ENCODE measurements at places on chromosomes 4 and X. TPM values are rescaled to one million over a fixed set of nuclear protein-coding genes. Genes with fewer than 3 reads are reported as not detected.

DNA sequence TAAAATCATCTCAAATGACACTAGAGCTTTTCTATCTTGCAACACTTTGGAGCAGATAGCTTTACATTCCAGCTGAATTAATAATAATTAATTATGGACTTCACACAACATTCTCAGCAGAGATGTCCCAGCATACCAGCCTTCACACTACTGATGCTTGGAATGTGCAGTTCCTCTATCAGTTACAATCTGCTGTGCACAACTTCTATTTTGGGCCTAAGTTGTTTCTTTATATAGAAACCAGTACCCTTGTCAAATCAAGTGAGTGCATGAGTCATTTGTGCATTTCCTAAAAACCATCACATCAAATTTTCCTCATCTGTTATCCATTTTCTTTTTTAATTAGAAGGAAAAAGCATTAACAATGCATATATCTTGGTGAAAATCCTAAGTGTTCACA, 8.8 kb upstream of the RASL11B start:
- no peak for DNase-seq
- peaks cover 10% of the 10 kb centered on the region for H3K27me3 ChIP-seq
- H3K27ac ChIP-seq: no peak overlapping the region

- DNase-seq: no peak
- H3K27me3 ChIP-seq: no peaks in the 10 kb centered on the region
- no peak overlapping the region for H3K27ac ChIP-seq
- H3K4me3 ChIP-seq: no peak overlapping the region
- no peaks in the 10 kb centered on the region for H3K4me1 ChIP-seq
- H3K36me3 ChIP-seq: no peaks in the 10 kb centered on the region
Measured at GRCh38 chr4:8727546-8728510, 135.3 kb downstream of the CPZ start.

- no peak for DNase-seq
- H3K27ac ChIP-seq: no peak overlapping the region
Measured at GRCh38 chr4:168674077-168674747, 177.4 kb downstream of the PALLD start.

DNA sequence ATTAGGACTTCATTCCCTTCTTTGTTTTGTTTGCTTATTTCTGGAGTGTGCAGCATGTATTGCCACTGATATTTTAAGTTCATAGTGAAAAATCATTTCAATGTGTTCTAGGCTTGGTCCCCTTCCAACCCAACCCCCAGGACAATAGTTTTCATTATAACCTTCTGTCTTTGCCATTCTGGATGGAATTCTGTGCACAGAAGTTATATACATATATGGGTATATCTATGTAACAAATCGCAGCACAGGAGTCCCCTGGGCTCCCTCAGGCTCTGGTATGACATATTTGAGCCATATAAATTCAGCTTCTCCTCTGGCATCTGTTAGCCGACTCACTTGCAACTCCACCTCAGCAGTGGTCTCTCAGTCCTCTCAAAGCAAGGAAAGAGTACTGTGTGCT, at the start of gene TNMD:
Gene TNMD, plus strand, starts transcription at position 326 of the 400 bp plus-strand sequence. CDS start 83 bp downstream, outside the sequence.
- no peaks in the 10 kb centered on the region for H3K36me3 ChIP-seq
- H3K4me3 ChIP-seq: no peak within 1 kb of the TSS

- DNase-seq: no peak
- H3K36me3 ChIP-seq: no peaks in the 10 kb centered on the region
- H3K27ac ChIP-seq: no peak overlapping the region
- H3K4me1 ChIP-seq: no peaks in the 10 kb centered on the region
- no peaks in the 10 kb centered on the region for H3K27me3 ChIP-seq
Measured at GRCh38 chr4:61335241-61335763, 135.2 kb downstream of the ADGRL3 start.

- no peak overlapping the region for H3K4me3 ChIP-seq
- no peaks in the 10 kb centered on the region for H3K4me1 ChIP-seq
- no peak overlapping the region for H3K27ac ChIP-seq
- H3K27me3 ChIP-seq: no peaks in the 10 kb centered on the region
- peaks cover 10% of the 10 kb centered on the region for H3K36me3 ChIP-seq
Measured at GRCh38 chrX:75114638-75115037, 41.4 kb downstream of the ABCB7 start.

GRCh38 chr4:147927377-147928137, 195.7 kb downstream of the ARHGAP10 start:
- H3K4me1 ChIP-seq: no peaks in the 10 kb centered on the region
- no peaks in the 10 kb centered on the region for H3K36me3 ChIP-seq
- DNase-seq: no peak

DNA sequence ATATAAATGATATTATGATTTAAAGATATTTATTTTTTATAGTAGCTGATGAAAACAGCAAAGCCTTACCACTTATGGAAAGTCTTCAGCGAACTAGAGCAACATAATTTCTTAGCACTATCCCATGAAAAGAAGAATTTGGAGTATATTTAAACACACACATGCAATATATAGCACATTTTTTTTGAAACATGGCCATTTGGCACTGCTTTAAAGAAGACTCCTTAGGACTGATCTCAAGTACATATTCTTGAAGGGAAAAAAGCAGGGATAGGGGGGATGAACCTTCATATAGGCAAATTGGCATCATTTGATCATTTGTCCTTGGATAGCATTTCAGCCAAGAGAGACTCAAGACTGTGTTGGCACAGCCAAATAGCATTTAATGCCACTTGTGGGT, 193.3 kb downstream of the ANKRD50 start:
- H3K4me1 ChIP-seq: no peaks in the 10 kb centered on the region
- no peak for DNase-seq
- H3K36me3 ChIP-seq: no peaks in the 10 kb centered on the region

DNA sequence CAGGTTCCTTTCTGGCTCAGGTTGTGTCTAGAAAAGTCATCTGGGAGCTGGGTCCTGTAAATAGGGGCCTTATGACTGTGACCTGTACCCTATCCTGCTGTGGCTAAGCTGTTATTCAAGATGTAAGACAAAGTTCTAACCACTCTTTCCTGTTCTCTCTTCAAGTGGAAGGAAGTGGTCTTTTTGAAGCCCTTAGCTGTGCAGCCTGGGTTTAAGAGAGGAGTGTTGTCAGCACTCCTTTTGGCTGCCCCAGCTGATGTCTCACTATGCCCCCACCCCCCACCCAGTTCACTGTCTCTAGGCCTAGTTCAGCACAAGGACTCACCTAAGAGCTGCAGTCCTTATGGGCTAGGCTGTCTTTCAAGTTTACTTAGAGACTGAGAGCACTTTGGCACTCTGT, 1069.5 kb downstream of the FAM133A start:
- no peaks in the 10 kb centered on the region for H3K4me1 ChIP-seq
- H3K36me3 ChIP-seq: no peaks in the 10 kb centered on the region
- H3K27me3 ChIP-seq: no peaks in the 10 kb centered on the region
- H3K27ac ChIP-seq: no peak overlapping the region
- H3K4me3 ChIP-seq: no peak overlapping the region

DNA sequence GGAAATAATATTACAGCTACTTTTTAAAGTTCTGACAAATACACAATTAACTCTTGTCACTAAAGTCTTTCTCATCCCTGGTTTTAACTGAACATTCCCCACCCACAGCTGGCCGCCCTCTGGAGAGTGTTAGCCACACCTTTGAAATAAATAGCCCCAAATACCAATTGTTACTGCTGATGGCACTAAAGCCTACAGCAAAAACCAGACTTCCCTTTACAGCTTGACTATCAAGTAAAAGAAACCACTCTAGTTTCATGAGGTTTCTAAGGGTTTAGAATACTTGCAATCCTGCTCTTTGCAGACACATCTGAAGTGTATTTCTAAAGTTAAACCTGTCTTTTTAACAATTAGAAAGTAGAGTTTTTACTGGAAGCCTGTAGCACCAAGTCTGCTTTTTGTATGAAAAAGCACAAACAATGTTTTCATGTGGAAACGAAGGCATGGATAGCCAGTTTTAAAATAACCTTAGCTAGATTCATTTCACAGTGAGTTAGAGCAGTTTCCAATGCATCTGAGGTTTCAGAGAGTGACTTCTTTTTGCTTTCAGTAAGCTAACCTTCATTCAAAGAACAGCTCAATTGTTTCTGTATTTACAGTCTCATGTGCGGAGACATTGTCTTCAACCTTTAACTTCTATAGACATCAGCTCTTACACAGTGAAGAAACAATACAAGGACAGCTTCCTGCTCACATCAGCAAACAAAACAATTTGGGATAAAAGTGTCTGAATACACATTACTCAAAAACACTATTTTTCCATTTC, 164.8 kb upstream of the VEGFC start:
- H3K4me3 ChIP-seq: no peak overlapping the region
- H3K4me1 ChIP-seq: no peaks in the 10 kb centered on the region
- H3K27me3 ChIP-seq: no peaks in the 10 kb centered on the region
- H3K27ac ChIP-seq: no peak overlapping the region

DNA sequence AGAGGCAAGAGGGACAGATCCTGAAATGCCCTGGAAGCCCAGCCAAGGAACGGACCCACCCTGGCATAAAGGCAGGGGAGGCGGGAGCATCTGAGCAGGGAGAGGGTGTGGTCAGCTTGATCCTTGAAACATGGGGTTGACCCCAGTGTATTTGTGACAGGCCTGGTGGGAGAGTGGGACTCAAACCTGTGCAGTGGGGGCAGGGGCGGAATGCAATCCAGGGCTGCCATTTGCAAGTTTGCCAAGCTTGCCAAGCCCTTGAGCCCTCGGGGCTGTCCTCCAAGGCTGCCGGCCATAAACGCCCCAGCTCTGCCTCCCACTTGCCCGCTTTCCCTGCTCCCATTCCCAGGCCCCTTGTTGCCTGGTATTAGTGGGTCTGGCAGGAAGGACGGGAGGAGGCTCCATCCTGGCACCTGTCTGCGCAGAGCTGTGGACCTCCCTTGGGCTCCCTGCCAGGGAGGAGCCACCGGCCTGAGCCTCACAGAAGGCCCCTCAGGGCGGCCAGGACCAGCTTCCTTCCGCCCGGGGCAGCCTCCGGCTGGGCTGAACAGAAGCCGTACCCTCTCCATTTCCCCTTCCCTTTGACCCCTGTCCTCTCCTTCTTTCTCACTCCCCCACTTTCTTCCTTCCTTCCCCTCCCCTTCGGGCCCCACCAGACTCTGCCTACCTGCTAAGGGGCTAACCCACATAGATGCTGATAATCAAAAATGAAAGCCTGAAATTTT, 661 bp downstream of the S100P start:
- no peak overlapping the region for H3K4me3 ChIP-seq
- peak overlapping the region; percentile 81 for H3K27ac ChIP-seq
- H3K36me3 ChIP-seq: no peaks in the 10 kb centered on the region
- peaks cover 89% of the 10 kb centered on the region for H3K4me1 ChIP-seq

The HHIP gene
- not detected for total RNA-seq

The MAGEC1 gene
- total RNA-seq: not detected

The PAGE1 gene
- total RNA-seq: not detected

The HS6ST2 gene
- total RNA-seq: not detected

The IL21 gene
- total RNA-seq: 0.20 TPM

The GLUD2 gene
- total RNA-seq: 0.32 TPM

The GPR34 gene
- not detected for total RNA-seq

The ERAS gene
- total RNA-seq: not detected

Data from CD4-positive, CD25-positive, alpha-beta regulatory T cell (primary cell).